T-cell (primary cell): ENCODE measurements at places on chromosomes 12 and 14. TPM values are rescaled to one million over a fixed set of nuclear protein-coding genes. Genes with fewer than 3 reads are reported as not detected.

The CELA1 gene
- total RNA-seq = 0.62 TPM

The MSI1 gene
- not detected for total RNA-seq

The BCL7A gene
- 7.2 TPM for total RNA-seq

The SLCO1B1 gene
- total RNA-seq = not detected

The OR6C75 gene
- not detected for total RNA-seq

The PLD4 gene
- total RNA-seq = 0.65 TPM

DNA sequence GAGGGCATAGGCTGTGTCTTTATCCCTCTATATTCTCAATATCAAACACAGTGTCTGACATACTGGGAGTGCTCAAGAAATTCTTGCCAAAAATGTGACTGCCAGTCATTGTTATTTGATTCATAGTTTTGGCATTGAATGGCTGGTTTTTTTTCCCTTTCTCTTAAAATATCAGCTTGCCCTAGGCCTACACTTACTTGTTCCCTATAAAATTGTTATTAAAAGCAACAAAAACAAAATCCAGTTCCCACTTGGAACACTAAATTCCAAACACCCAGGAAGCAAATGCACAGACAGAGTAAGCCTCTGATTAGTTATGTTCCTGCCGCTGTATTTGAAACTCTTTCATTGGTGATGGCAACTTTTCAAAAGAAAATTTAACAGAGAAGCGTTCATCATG is 110.7 kb downstream of the WIF1 start:
- no peaks in the 10 kb centered on the region for H3K4me1 ChIP-seq
- H3K4me3 ChIP-seq = no peak overlapping the region
- H3K27ac ChIP-seq = no peak overlapping the region
- DNase-seq = no peak
- H3K36me3 ChIP-seq = no peaks in the 10 kb centered on the region
- H3K27me3 ChIP-seq = no peaks in the 10 kb centered on the region

DNA sequence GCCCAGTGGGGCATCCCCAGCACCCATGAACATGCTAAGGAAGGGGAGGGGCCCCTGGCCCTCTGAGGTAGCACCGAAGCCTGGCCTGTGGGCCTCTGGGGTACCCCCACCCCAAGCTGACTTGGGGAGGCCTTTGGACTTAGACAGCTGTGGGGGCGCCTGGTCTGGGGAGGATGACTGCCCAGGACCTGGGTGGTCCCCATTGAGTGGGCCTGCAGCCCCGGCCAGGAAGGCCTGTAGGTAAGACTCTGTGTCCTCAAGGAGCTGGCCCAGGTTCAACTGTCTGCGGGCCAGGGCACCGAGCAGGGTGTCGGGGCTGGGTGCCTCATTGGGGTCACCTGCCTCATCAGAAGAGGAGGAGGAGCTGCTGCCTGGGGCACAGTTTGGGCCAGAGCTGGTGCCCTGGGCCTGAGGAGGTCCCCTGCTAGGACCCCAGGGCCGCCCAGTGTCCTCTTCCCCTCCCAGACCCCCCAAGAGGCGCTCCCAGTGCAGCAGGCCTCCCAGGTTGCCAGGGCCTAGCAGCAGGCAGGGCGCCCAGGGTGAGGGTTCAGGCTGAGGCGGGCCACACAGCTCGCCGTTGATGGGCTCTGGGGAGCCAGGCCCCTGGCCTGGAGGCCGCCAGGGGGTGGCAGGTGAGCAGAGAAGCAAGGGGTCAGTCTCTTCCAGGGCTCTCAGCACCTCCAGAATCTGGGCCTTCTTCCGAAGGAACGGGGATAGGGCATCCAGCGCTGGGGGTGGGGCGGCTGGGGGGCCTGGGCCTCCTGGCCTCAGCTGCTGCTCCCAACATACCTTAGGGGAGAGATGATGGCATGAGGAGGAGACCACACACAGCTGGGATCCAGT is 31.4 kb downstream of the NCKAP5L start:
- no peaks in the 10 kb centered on the region for H3K4me1 ChIP-seq
- H3K4me3 ChIP-seq = no peak overlapping the region
- H3K36me3 ChIP-seq = peaks cover 31% of the 10 kb centered on the region
- H3K27me3 ChIP-seq = no peaks in the 10 kb centered on the region
- DNase-seq = no peak

- peaks cover 13% of the 10 kb centered on the region for H3K36me3 ChIP-seq
- no peaks in the 10 kb centered on the region for H3K4me1 ChIP-seq
Measured at GRCh38 chr12:53308276-53308675, 8.8 kb downstream of the MYG1 start.

GRCh38 chr14:62956413-62956812 is 88.8 kb downstream of the KCNH5 start:
- no peak for DNase-seq
- H3K36me3 ChIP-seq = no peaks in the 10 kb centered on the region
- no peaks in the 10 kb centered on the region for H3K4me1 ChIP-seq
- H3K4me3 ChIP-seq = no peak overlapping the region
- no peaks in the 10 kb centered on the region for H3K27me3 ChIP-seq
- no peak overlapping the region for H3K27ac ChIP-seq

- no peak overlapping the region for H3K4me3 ChIP-seq
- no peaks in the 10 kb centered on the region for H3K27me3 ChIP-seq
- H3K4me1 ChIP-seq = peaks cover 4% of the 10 kb centered on the region
- H3K36me3 ChIP-seq = no peaks in the 10 kb centered on the region
- no peak for DNase-seq
Measured at GRCh38 chr12:68572661-68573060, 38.0 kb upstream of the RAP1B start.

GRCh38 chr12:132771126-132771838 is 9.7 kb upstream of the ANKLE2 start:
- peak overlapping the region; percentile 47 for H3K27ac ChIP-seq
- peak; percentile 50 for DNase-seq
- H3K4me1 ChIP-seq = peaks cover 71% of the 10 kb centered on the region
- no peaks in the 10 kb centered on the region for H3K27me3 ChIP-seq
- H3K36me3 ChIP-seq = peaks cover 4% of the 10 kb centered on the region
- H3K4me3 ChIP-seq = peak overlapping the region; percentile 27

DNA sequence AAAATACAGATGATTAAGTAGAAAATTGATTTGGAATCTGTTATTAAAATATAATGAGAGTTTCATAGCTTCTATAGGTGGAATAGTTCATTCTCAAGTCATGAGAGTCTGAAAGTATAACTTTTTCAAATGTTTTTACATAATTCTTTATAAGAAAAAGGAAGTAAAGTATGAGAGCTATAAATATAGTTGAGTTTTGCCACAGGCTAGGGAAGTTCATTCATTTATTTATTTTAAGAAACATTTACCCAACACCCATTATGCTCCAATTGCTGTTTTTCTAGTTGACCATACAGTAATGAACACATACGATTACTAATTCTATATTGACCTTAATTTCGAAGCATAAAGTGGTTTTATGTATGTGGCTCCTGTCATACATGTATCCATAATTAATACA is 24.8 kb downstream of the LRRIQ1 start:
- no peaks in the 10 kb centered on the region for H3K36me3 ChIP-seq
- no peaks in the 10 kb centered on the region for H3K4me1 ChIP-seq
- no peak for DNase-seq
- H3K27me3 ChIP-seq = no peaks in the 10 kb centered on the region
- no peak overlapping the region for H3K4me3 ChIP-seq

DNA sequence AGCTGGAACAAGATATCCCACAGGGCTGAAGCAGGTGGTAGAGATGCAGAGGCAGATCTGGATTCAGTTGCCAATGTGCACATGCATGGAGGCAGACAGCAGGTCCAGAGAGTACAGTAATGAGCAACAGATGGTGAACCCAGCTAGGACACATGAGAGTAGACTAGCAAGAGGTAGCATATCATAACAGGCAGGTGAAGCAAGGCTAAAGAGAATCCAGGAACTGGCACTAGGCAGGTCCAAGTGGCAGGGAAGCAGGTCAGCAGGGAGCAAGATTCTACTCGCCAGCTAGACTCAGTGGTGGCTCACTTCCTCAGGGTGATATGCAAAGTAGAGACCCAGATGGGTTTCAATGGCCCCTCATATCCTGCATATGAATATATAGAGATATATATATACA is 15.3 kb upstream of the MYF6 start:
- no peaks in the 10 kb centered on the region for H3K36me3 ChIP-seq
- H3K27me3 ChIP-seq = no peaks in the 10 kb centered on the region
- no peak for DNase-seq

GRCh38 chr14:92578511-92578910 is 64.9 kb downstream of the RIN3 start:
- peaks cover 80% of the 10 kb centered on the region for H3K4me1 ChIP-seq
- no peaks in the 10 kb centered on the region for H3K27me3 ChIP-seq
- H3K36me3 ChIP-seq = peaks cover 11% of the 10 kb centered on the region
- H3K27ac ChIP-seq = peak overlapping the region; percentile 70
- no peak for DNase-seq

GRCh38 chr12:4663971-4664505 is 15.1 kb downstream of the NDUFA9 start:
- H3K4me1 ChIP-seq = no peaks in the 10 kb centered on the region
- no peak overlapping the region for H3K27ac ChIP-seq
- H3K4me3 ChIP-seq = no peak overlapping the region
- DNase-seq = no peak
- no peaks in the 10 kb centered on the region for H3K27me3 ChIP-seq
- H3K36me3 ChIP-seq = peaks cover 93% of the 10 kb centered on the region

DNA sequence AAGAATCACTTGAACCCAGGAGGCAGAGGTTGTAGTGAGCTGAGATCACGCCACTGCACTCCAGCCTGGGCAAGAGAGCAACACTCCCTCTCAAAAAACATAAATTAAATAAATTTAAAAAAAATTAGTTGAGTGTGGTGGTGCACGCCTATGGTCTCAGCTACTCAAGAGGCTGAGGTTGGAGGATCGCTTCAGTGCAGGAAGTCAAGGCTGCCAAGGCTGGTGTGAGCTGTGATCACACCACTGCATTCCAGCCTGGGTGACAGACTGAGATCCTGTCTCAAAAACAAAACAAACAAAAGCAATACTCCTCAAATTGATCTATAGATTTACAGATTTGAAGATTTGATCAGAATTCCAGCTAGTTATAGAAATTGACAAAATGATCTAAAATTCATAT is 92.7 kb upstream of the RESF1 start:
- no peak for DNase-seq
- peaks cover 4% of the 10 kb centered on the region for H3K4me1 ChIP-seq
- no peaks in the 10 kb centered on the region for H3K27me3 ChIP-seq
- no peaks in the 10 kb centered on the region for H3K36me3 ChIP-seq
- H3K27ac ChIP-seq = no peak overlapping the region

DNA sequence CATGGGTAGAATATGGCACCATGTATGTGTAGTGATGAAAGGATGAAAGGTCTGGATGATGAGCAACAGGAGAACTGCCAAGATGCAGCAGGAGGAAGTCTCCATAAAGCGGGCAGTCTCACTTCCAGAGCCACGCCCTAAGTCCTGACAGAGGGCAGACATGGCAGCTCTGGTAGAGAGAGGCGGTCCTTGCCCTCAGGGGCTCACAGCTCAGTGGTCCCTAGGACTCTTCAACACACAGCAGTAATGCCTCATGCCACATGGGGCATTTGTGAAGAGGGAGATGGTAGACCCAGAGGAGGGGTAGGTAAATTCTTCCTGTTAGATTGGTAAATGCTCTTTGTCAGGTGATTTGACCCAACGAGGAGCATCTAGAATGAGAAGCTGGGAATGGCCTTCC is 1088.4 kb downstream of the BCL11B start:
- no peaks in the 10 kb centered on the region for H3K36me3 ChIP-seq
- H3K27ac ChIP-seq = peak overlapping the region; percentile 82
- no peak for DNase-seq

GRCh38 chr14:74824997-74825396 is 50.9 kb downstream of the PROX2 start:
- H3K27ac ChIP-seq = no peak overlapping the region
- H3K27me3 ChIP-seq = no peaks in the 10 kb centered on the region
- no peak overlapping the region for H3K4me3 ChIP-seq
- DNase-seq = no peak
- H3K4me1 ChIP-seq = no peaks in the 10 kb centered on the region

DNA sequence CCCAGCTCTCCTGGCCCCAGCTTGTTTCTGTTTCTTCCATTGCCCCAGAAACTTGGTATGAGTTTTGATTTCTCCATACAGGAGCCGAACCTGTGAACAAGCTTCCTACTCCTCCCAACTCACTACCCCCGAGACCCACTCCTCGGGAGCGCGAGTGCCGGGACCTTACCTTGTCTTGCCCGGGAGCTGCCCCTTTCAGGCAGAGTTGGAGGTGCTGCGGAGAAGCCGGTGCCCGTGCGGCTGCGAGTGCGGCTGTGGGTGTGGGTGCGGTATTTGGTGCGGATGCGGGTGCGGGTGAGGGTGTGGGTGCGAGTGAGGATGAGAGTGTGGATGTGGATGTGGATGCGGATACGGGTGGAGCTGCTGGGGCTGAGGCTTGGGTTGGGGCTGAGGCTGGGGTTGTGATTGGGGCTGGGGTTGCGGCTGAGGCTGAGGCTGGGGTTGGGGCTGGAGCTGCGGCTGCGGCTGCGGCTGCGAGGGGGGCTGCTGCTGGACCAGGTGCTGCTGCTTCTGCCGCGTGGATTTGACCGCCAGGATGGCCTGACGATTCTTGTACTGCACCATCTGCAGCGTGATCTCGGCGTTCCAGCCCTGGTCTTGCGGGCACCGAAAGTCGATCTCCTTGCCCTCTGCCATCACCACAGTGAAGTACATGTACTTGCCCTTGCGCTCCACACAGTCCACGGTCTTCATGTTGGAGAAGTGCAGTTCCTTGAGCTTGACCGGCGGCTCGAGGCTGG is 1.1 kb downstream of the PHLDA1 start:
- peak; percentile 41 for DNase-seq
- peak overlapping the region; percentile 95 for H3K27ac ChIP-seq
- H3K27me3 ChIP-seq = peaks cover 3% of the 10 kb centered on the region
- H3K4me1 ChIP-seq = peaks cover 3% of the 10 kb centered on the region
- no peaks in the 10 kb centered on the region for H3K36me3 ChIP-seq

DNA sequence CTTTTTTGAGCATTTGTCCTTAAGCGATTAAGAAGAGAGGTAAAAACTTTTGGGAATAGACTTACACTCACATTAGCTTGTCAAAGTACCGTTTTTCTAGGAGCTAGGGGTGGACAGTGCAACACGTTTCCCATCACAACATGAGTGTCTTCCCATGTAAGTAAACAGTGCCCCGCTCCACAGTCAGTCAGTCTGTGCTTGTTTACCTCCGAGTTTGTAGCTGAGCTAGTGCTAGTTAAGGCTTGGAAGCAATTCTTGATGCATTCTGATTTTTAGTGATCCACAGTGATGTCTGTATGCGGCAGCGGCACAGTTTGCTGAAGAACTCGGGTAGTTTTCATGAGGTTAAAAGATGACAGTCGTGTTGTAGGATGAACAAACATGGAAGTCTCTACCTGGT is 941 bp downstream of the ZDHHC17 start:
- peak overlapping the region; percentile 90 for H3K27ac ChIP-seq
- H3K4me1 ChIP-seq = peaks cover 20% of the 10 kb centered on the region
- DNase-seq = no peak
- H3K4me3 ChIP-seq = peak overlapping the region; percentile 89
- H3K27me3 ChIP-seq = no peaks in the 10 kb centered on the region

DNA sequence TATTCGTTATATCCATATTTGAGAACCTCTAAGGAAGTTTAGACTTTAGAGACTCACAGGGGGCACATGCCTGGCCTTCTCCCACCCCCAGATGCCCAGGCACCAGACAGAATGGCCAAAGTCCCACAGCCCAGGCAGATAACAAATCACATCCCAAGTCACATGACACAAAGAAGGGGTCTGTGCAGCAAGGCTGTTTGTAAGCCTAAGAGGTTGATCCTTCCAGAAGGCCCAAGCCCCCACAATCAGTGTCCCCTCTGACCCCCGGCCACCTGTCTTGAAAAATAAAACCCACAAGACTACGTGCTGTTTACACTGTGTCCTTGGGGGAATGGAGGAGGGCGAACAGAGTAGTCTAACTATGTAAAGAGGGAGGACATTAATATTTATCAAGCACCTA is 5.1 kb downstream of the CTDSP2 start:
- peak overlapping the region; percentile 24 for H3K27ac ChIP-seq
- peaks cover 55% of the 10 kb centered on the region for H3K4me1 ChIP-seq
- no peak overlapping the region for H3K4me3 ChIP-seq
- no peaks in the 10 kb centered on the region for H3K27me3 ChIP-seq

- no peaks in the 10 kb centered on the region for H3K27me3 ChIP-seq
- H3K36me3 ChIP-seq = no peaks in the 10 kb centered on the region
- no peak overlapping the region for H3K4me3 ChIP-seq
- no peaks in the 10 kb centered on the region for H3K4me1 ChIP-seq
Measured at GRCh38 chr12:105417732-105418131, 87.2 kb downstream of the C12orf75 start.
